ENCODE measurements at places on chromosomes 16 and 17.

- no peak for DNase-seq
These were observed 51.4 kb downstream of the WSB1 start for GRCh38 chr17:27345141-27345904.

DNA sequence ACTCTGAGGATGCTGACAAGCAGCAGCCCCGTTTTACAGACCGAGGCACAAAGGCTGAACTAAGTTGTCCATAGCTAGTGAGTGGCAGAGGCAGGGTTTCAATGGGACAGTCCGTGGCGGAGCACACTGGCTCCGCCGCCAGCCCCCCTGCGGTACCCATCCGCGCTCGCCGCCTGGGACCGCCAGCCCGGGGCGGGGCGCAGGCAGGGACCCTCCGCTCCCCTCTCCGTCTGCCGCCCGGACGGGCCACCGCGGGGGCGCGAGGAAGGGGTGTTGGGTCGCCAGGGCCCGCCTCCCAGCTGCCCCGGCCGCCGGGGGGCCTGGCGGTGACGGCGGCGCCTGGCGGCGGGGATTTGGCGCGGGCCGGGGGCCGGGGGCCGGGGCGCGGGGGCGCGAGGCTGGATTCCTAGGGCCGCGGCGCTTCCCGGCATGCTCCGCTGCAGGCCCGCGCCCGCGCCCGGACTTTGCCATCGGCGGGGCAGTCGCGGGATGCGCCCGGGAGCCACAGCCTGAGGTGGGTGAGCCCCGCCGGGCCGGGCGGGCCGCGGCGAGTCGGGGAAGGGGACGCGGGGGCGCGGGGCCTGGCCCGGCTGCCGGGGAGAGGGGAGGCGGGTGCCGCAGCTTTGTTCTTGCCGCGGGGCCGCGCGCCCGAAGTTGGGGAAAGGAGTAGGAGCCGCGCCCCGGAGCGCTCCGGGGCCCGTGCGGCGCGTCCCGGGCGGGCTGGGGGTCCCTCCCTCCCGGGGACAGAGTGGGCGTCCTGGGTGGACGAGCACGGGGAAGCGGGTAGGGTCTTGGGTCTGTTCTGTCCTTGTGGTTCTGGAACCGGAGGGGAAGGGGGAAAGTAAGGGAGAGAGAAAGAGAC, at the start of gene TMEM98:
Gene TMEM98 (plus strand): TSS at position 430 of the 862 bp plus-strand sequence. CDS start 3,376 bp downstream, outside the sequence.
- DNase-seq = no peak

- no peak for DNase-seq
These were observed 14.7 kb upstream of the ZG16 start for GRCh38 chr16:29763326-29763725.

DNA sequence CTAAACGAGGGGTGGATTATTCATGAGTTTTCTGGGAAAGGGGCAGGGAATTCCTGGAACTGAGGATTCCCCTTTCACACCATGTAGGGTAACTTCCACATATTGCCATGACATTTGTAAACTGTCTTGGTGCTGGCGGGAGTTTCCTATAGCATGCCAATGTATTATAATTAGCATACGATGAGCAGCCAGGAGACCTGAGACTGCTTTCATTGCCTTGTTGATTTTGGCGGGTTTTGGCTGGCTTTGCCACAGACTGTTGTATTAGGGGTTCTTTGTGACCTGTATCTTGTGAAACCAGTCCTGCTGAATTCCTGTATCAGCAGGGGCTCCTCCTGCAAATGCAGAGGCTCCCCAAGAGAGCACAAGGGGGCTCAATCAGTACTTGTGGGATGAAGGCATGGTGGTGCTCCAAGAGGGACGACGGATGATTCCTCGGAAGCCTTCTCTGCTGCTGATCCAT, 104.4 kb upstream of the CACNG5 start:
- no peak for DNase-seq

DNA sequence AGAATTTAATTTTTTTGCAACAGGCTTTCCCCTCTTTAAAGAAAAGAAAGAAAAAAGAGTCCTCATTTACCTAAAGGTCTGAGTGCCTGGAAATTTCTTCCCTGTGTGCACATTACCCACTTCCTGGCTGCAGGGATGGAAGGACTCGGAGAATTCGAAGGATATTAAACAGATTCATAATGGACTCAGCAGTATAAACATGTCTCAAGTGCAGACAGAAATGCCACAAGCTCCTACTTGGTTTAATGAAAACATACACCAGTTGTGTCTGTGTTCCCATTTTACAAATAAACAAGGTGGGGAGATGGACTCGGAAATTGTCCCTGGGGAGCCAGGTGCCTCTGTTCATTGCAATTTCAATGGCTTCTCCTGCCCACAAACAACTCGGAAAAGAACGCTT, 47.2 kb downstream of the MEOX1 start:
- no peak for DNase-seq

DNA sequence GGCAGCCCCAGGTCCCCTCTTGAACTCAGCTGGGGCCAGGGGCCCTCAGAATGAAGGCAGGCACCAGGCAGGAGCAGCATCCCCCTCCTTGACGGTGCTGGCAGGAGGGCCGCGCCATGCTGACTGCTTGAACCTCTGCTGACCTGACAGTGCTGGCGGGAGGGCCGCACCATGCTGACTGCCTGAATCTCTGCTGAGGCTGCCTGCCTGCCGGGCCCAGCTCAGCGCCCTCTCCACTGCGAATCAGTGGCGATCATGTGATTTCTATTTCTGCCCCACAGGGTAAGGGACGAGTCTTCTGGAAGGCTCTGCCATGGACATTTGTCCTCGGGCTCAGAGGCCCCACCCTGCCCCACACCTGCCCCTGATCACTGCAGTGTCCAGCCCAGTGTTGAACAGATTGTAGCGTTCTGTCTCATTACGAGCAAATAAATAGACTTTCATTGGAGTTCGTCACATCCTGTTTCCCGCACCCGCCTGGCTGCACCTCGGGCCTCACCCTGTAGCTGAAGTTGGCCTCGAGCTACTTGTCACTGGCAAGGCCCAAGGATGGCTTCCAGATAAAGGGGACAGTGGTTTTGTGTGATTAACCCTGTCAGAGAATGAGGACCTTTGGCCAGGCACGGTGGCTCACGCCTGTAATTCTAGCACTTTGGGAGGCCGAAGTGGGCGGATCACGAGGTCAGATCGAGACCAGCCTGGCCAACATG, 8.6 kb downstream of the C16orf90 start:
- DNase-seq = no peak

DNA sequence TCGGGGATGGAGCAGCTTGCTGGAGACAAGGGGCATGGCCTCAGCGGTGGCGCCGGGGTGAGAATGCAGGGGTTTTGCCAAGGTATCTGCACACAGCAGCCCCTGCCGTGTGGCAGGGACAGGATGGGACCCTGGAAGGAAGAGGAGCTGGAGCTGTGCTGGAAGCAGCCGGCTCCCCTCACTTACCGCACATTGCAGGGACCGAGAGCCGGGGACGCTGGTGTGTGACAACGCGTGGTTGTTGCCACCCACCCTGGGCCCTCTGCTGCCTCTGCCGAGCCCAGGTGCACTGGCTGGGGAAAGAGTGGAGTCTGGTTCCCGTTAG, 3.0 kb downstream of the NUBP2 start:
- no peak for DNase-seq

DNA sequence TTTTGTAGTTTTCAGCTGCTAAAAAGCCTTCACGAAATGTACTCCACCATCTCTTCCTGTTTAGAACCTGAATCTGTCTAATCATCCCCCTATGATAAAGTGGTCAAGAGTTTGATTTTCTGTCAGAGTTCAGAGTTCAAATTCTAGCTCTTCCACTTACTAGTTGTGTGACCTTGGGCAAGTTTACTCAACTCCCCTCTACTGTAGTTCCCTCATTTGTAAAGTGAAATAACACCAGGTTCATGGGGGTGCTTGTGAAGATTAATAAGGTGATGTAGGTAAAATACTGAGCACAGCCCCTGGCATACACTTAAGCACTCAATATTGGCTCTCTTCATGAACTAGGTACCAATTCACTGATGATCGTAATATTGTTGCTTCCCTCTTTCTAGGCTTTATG, 1.2 kb upstream of the CDC6 start:
- no peak for DNase-seq

DNA sequence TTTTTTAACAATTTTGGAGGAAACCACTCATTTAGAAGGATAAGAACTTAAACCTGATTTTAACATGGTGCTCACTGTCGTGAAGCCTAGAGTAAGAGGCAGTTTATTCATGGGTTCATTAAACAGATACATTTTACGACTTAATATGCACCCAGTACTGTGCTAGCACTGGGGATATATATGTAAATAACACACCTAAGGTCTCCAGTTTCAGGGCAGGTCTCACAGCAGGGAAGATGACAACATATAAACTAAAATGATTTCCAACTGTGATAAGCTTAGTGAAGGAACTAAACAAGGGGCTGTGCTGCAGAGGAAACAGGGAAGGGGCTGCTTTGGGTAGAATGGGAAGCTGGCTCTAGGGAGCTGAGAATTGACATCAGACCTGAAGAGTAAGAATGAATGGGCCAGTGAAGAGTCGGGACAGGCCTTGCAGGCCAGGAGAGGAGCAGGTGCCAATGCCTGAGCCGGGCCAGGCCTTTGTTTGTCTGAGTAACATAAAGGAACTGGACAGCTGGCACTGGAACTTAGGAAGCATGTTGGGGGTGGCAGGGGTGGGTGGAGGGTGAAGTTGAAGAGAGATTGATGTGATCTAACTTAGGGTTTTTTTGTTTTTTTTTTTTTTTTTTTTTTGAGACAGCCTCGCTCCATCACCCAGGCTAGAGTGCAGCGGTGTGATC, 12.1 kb downstream of the NT5M start:
- DNase-seq = no peak

Data from stimulated activated CD8-positive, alpha-beta memory T cell treated with anti-CD3 and anti-CD28 coated beads, Interleukin-4, amount 100 ng/mL, for 1 hour (primary cell).